Ovary (tissue), 10 donors: ENCODE measurements at places on chromosomes 12 and 14. TPM values are rescaled to one million over a fixed set of nuclear protein-coding genes. Genes with fewer than 3 reads are reported as not detected.

The ADAM20 gene
- total RNA-seq, result 1.2 TPM

The ADGRD1 gene
- total RNA-seq, result 75.3 TPM

The TMEM229B gene
- 1.2 TPM for total RNA-seq

The DPPA3 gene
- total RNA-seq, result not detected

The CLEC4D gene
- total RNA-seq, result not detected

The KCNK13 gene
- not detected for total RNA-seq

The NRL gene
- 2.8 TPM for total RNA-seq

The GPR137C gene
- total RNA-seq, result 0.43 TPM

The RTRAF gene
- total RNA-seq, result 163 TPM

The ENDOU gene
- 0.69 TPM for total RNA-seq

The ADAMTS20 gene
- total RNA-seq, result not detected

The BMP4 gene
- total RNA-seq, result 13.2 TPM

The AVPR1A gene
- total RNA-seq, result 2.9 TPM

DNA sequence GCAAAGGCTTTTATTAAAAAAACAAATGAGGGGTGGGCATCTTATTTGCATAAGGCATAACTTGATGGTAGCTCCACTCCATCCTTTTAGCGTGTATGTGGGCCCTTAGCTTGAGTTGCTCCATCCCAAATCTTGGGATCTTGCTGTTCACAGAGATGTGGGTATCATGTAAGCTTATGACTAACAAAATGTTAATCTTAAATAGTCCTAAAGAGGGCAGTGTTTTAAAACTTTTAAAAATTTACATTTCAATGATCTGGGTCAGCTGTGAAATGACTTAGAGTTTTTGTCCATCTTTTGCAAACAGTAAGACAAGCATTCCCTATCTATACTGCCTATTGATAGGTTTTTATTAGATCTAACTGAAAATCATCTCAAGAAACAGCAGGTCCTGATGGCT, 86.0 kb downstream of the SLCO1A2 start:
- DNase-seq, result no peak

DNA sequence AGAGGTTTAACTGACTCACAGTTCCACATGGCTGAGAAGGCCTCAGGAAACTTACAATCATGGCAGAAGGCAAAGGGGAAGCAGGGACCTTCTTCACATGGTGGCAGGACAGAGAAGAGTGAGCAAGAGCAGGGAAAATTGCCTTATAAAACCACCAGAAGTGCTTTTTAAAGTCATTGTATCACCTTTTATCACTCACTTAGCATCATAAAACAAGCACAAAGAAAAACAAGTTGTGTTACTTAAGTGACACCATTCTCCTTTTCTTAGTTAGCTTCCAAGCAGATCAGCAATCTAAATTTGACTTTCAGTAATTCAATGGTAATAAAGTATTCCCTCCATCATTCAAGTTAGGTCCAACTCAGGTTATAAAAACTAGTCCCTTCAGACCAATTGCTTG, 28.5 kb downstream of the OSBPL8 start:
- DNase-seq, result no peak

DNA sequence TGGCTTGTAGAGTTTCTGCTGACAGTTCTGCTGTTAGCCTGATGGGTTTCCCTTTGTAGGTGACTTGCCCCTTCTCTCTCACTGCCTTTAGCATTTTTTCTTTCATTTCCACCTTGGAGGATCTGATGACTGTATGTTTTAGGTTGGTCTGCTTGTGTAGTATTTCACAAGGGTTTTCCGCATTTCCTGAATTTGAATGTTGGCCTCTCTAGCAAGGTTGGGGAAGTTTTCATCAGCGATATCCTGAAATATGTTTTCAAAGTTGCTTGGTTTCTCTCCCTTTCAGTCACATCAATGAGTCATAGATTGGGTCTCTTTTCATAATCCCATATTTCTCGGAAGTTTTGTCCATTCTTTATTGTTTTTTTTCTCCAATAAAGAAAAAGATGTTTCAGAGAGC, 11.4 kb downstream of the NOPCHAP1 start:
- no peak for DNase-seq

- DNase-seq, result no peak
These were observed 38.8 kb upstream of the WSCD2 start for GRCh38 chr12:108090107-108090899.

DNA sequence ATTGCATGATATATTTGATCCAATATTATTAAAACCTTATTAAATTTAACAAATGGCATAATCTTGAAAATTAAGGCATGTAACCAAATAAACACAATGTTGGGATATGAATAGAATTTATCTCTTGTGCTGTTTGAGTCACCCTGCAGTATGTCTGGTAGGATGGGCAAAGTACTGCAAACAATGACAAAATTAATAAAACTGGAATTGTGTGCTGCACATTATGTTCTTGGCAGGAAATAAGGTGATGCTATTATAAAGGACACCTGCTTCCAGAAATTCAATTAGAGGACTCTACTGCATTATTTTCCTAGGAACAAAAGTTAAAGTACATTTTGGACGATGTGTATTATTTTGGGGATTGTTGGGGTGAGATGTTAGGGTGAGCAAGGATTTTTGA, 132.7 kb downstream of the PPFIA2 start:
- DNase-seq, result no peak

- DNase-seq, result no peak
These were observed 131.6 kb upstream of the SOX5 start for GRCh38 chr12:24081092-24081529.

DNA sequence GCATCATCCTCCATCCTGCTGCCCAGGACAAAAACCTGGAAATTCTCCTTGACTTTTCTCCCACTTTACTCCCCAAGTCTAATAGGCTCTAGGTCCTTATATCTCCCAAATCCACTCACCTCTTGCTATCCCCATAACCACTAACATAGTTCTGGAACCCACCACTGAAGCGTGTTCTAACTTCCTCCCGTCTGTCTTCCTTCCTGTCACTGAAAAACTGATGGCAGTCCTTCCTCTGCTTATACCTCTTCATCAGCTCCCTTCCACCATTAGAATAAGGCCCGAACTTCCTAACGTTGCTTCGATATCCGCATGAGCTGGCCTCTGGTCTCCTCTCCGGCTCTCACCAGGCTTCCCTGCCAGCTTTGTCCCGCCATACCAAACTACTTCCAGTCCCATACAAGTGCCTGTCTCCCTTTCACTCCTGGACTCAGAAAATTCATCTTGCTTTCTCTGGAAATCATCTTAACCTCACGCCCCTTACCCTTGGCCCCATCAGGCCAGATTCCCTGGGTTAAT, 63.0 kb upstream of the BCL2L14 start:
- DNase-seq, result no peak

DNA sequence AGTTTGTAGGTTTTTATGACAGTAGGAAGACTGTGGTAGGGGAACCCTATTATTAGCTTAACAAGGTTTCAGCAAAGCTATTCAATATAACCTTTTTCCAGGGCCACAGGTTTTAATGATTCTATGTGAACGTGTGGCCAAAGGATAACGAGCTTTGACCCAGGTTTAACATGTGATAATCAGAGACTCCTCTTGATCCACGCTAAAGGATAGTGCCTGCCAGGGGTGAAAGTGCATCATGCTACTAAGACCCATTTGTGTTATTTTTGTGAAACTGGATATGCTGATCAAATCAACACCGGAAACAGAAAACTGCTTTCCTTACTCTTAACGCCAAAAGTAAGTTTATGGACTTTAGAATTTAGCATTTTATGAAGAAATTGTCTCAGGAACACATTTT, 909 bp upstream of the TAOK3 start:
- no peak for DNase-seq

DNA sequence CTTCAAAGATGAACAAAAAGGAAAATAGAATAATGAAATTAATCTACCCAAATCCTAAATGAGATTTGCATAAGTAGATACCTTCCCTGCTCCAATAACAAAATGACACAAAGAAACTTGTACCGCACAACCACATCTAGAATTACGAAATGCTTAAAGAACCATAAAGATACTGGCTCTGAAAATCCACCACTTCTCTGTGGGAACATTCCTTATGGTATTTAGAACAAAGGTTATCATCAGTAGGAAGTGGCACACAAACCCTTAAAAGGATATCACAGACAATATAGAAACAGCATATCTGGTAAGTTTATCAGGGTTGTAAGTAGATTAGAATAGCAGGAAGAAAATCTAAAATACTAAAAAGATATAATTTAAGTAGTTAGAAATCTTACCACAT, 11.6 kb downstream of the IAPP start:
- DNase-seq, result no peak

GRCh38 chr14:75989134-75989533, 3.6 kb downstream of the IFT43 start:
- DNase-seq, result no peak

- DNase-seq, result no peak
These were observed 1.1 kb upstream of the TM9SF1 start for GRCh38 chr14:24196071-24197055.

DNA sequence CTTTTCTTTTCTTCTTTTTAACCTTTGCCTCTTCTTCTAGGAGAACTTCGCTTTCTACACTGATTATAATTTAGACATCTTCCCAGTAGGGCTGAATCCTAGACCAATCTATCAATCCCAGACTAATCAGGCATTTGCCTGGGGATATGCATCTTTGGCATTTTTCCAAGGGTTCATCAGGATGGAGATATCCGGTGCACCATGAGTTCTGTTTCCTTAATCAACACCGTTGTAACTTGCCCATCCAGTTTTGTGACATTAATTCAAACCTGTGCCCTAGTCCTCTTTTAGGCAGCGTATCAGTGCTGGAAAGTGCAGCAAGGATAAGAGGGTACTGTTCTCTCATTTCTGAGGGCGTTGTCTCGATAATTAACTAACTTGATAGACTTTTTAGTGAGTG, 617 bp upstream of the MGP start:
- no peak for DNase-seq

DNA sequence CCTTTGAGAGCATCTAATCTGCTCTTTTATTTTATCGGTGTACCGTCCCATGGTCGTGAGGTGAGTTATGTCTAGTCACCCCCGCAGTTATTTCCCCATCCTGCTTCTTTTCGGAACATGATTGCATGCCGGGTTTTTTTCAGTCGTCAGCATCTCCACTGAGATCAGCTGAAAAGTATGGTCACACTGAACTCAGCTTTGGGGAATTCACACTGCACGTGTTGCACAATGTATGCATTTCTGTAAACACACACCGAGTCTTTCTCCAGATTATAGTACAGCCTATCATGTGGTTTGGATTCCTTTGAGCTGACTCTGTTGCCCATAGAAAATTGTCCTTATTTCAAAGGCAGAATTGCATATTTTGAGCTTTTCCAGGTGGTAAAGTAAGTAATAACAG, 24.6 kb downstream of the PLXNC1 start:
- no peak for DNase-seq

GRCh38 chr14:82482345-82482744, 948.7 kb upstream of the SEL1L start:
- no peak for DNase-seq

DNA sequence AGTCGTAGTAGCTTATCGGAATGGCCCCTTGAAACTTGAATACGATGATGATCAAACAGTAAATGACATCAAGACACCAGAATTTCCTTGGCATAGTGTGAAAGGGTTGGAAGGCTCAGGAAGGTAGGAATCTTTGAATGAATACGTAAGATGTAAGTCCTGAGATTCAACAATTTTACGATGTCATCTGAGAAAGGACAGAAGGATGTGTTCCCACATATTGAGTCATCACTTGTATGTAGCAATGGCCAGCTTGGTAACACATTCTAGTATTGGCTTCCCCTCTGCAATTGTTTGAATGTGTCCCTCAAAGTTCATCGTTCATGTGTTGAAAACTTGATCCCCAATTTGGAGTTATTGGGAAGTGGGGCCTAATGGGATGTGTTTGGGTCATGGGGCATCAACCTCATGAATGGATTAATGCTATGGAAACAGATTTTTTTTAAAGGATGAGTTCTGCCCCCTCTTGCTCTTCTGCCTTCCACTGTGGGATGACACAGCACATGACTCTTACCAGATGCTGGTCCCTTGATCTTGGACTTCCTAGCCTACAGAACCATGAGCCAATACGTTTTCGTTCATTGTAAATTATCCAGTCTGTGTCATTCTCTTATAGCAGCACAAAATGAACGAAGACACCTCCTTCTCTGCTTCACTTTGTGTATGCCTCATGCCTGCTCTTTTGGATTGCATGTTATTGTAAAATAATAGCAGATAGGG, 284.6 kb downstream of the BCAT1 start:
- DNase-seq, result no peak

- no peak for DNase-seq
These were observed 14.3 kb upstream of the DERA start for GRCh38 chr12:15896867-15897266.

- no peak for DNase-seq
These were observed 55.4 kb downstream of the ASCL1 start for GRCh38 chr12:103012884-103013283.

DNA sequence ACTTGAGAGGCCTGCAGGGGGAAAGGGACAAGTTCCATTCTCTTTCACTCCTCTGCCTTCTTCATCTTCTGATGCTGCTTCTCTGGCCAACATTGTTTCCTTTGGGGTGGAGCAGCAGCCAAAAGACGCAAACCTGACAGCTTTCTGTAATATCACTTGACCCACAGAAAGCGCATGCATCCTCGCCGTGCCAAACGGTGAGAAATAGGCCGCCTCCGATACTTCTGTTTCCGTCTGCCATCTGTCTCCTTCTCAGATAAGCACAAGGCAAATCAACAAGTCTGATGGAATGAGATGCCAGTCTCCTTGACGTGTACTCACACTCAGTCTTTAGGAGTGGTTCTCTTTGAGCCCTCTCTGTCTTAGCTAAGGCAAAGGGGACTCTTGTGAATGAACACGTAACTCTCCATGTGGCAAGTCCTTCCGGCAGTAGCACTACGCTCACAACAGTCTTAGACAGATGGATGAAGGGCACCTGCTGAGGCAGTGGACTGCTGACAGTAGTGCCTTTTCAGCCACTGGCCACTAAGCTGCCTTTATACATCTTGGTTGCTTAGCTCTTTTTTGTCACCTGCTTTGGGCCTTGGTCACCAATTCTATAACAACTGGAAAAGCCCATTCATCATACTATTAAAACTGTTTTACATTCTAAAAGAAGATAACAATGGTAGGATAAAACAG, 214.1 kb downstream of the FBXL14 start:
- no peak for DNase-seq

DNA sequence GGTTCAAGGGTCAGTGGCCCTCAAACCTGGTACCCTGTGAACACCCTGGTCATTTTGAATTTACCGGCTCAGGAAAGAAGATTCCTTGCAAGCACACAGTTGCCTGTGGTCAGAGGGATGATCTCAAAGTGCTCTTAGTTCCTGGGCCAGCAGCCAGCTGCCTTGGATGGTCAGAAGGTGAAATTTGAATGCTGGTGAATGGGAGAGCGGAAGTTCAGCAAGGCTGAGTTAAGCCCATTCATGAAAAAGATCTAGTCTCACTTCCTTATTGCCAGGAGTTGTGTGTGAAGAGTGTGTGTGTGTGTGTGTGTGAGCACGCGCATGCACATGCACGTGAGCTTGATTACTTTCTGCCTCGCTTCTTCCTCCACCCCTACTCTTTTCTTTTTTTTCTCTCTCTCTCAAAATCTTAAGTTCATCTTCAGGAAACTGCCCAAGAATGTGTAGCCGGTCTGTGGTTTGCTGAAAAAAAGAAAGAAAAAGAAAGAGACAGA, 155.5 kb upstream of the CCND2 start:
- DNase-seq, result peak; percentile 37

- no peak for DNase-seq
These were observed 121.3 kb downstream of the TBX3 start for GRCh38 chr12:114562654-114563053.

- DNase-seq, result no peak
These were observed 326.7 kb downstream of the DPF3 start for GRCh38 chr14:72567226-72567625.

GRCh38 chr14:42671636-42672035, 1065.0 kb downstream of the LRFN5 start:
- no peak for DNase-seq

- no peak for DNase-seq
These were observed 35.1 kb downstream of the NIN start for GRCh38 chr14:50795909-50796308.
